ENCODE measurements at places on chromosomes 5 and 9.

GRCh38 chr9:75910731-75911130 lies 20.3 kb downstream of the PCSK5 start:
- DNase-seq = no peak

DNA sequence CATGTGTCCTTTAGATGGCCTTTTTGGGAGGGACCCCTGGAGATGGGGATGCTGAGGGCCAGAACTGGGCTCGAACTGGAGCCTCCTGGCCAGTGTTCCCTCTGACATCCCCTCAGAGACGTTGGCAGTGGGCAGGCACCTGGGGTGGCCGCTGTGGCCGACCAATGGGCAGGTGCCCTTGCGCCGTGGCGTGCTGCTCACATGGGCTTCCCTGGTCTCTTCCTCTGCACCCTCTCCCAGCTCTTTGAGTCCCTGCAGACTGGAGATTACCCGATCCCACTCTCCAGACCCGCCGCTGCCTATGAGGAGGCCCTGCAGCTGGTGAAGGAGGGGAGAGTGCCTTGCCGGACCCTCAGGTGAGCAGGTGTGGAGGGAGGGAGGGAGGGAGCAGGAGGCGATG lies 19.9 kb upstream of the DOLPP1 start:
- no peak for DNase-seq

DNA sequence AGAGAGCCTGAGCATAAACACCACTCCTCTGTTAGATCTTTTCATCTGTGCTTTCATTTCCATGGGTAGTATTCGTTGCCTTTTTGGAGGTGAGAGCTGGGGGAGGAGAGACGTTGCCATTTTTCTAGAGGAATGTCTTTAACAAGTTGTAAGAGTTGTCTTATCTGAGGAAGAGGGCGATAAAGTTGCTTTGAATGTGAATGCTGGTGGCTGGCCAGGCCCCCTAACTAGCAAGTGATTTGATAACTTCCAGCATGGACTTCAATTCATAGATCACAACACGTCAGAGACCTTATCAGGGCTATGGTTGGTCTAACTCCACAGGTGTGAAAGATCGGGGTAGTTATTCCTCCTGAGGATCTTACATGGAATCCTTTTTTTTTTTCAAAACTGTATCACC lies 30.0 kb upstream of the AOPEP start:
- no peak for DNase-seq

GRCh38 chr5:8413975-8414374 lies 545.0 kb downstream of the MTRR start:
- DNase-seq = no peak

GRCh38 chr9:112572416-112572815 lies 85.8 kb downstream of the KIAA1958 start:
- no peak for DNase-seq

Measured in CD4-positive, alpha-beta T cell treated with Interleukin-17A for 4 hours (primary cell).